ENCODE measurements at places on chromosomes 12 and 14. TPM values are rescaled to one million over a fixed set of nuclear protein-coding genes. Genes with fewer than 3 reads are reported as not detected.

CDKN3 gene
- 20.1 TPM for total RNA-seq

MYBPC1 gene
- total RNA-seq, result not detected

MGAT2 gene
- total RNA-seq, result 105 TPM

IL23A gene
- total RNA-seq, result not detected

OSGEP gene
- 29.0 TPM for total RNA-seq

ATL1 gene
- 10.5 TPM for total RNA-seq

CCDC177 gene
- not detected for total RNA-seq

DNAJC22 gene
- 2.5 TPM for total RNA-seq

DIO3 gene
- total RNA-seq, result not detected

PLEK2 gene
- total RNA-seq, result 12.4 TPM

FSCB gene
- not detected for total RNA-seq

ANG gene
- 3.8 TPM for total RNA-seq

DTX3 gene
- total RNA-seq, result 19.6 TPM

MYO1H gene
- not detected for total RNA-seq

DNAI7 gene
- not detected for total RNA-seq

BATF gene
- not detected for total RNA-seq

KRT6C gene
- total RNA-seq, result not detected

TCL1A gene
- total RNA-seq, result not detected

BEST3 gene
- total RNA-seq, result not detected

TSPAN19 gene
- total RNA-seq, result not detected

C14orf39 gene
- not detected for total RNA-seq

CCDC184 gene
- total RNA-seq, result 1.0 TPM

SNRPF gene
- 10.4 TPM for total RNA-seq

PRR13 gene
- total RNA-seq, result 35.3 TPM

MYH7 gene
- total RNA-seq, result not detected

KLHL33 gene
- total RNA-seq, result not detected

NID2 gene
- 66.6 TPM for total RNA-seq

SIX6 gene
- total RNA-seq, result not detected

ZCRB1 gene
- 20.6 TPM for total RNA-seq

LRRC10 gene
- total RNA-seq, result not detected

TAS2R7 gene
- total RNA-seq, result not detected

PLEKHD1 gene
- not detected for total RNA-seq

AQP6 gene
- not detected for total RNA-seq

SIRT4 gene
- not detected for total RNA-seq

JDP2 gene
- 163 TPM for total RNA-seq

AHNAK2 gene
- 58.0 TPM for total RNA-seq

ZNF891 gene
- total RNA-seq, result 0.43 TPM

IFNG gene
- total RNA-seq, result not detected

RPS6KL1 gene
- 0.38 TPM for total RNA-seq

SUOX gene
- total RNA-seq, result 10.2 TPM

CLEC6A gene
- not detected for total RNA-seq

TMEM116 gene
- total RNA-seq, result 6.7 TPM

All from GM23248 (cell line).